T-helper 17 cell (primary cell): ENCODE measurements at places on chromosomes 12 and 14.

- H3K4me1 ChIP-seq: no peaks in the 10 kb centered on the region
- H3K27ac ChIP-seq: no peak overlapping the region
- H3K36me3 ChIP-seq: peaks cover 2% of the 10 kb centered on the region
- DNase-seq: peak; percentile 59
These were observed 1079.4 kb downstream of the TMEM121 start for GRCh38 chr14:106605548-106606448.

DNA sequence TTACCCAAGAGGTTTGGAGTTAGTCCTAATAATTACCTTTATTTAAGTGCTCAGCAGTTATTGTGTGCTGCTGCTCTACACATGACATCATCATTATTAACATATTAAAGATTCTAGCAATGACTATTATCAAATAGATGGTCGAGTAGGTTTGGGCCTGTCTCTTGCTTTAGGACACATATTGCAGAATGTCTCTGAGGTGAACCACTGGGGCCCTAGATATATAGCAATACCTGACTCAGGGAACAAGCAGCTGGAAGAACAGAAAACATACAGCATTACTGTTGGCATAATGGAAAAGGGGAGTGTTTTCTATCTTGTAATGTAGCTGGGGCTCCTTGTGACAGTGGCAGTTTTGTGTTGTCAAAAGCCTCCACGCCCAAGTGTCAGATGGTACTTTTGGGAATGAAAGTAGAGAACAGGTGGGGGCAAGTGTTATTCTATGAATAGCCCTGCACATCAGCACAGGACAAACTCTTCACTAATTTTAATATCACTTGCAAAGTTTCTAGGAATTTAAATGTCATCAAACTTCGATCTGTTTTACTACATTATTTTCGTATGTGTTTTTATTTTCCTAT is 54.6 kb downstream of the C12orf56 start:
- peaks cover 2% of the 10 kb centered on the region for H3K4me1 ChIP-seq
- no peaks in the 10 kb centered on the region for H3K36me3 ChIP-seq
- no peak overlapping the region for H3K27ac ChIP-seq
- no peak for DNase-seq
- peaks cover 6% of the 10 kb centered on the region for H3K27me3 ChIP-seq

- no peaks in the 10 kb centered on the region for H3K4me1 ChIP-seq
- H3K4me3 ChIP-seq: no peak overlapping the region
- no peak for DNase-seq
- H3K36me3 ChIP-seq: no peaks in the 10 kb centered on the region
These were observed 21.9 kb downstream of the CEP170B start for GRCh38 chr14:104886690-104887622.

DNA sequence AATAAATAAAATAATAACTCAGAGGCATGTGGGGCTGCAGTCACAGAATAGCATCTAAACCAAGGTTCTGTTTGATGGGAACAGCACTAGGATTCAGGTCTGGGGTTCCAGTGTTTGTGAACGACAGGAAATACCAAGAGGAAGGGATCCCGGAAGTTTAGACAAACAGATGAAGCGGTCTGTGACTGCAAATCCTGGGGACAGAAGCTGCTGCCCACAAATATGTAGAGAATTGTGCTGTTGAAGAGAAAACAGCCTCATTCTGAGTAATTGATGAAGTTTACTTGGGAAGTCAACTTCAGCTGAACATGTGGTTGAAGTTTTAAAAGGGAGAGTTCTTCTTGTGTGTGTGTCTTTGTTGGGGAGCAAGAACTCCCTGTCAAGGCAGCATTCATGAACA is 98.4 kb upstream of the TBX5 start:
- H3K27me3 ChIP-seq: peaks cover 50% of the 10 kb centered on the region
- no peak for DNase-seq
- peaks cover 2% of the 10 kb centered on the region for H3K4me1 ChIP-seq
- H3K27ac ChIP-seq: no peak overlapping the region
- no peak overlapping the region for H3K4me3 ChIP-seq

DNA sequence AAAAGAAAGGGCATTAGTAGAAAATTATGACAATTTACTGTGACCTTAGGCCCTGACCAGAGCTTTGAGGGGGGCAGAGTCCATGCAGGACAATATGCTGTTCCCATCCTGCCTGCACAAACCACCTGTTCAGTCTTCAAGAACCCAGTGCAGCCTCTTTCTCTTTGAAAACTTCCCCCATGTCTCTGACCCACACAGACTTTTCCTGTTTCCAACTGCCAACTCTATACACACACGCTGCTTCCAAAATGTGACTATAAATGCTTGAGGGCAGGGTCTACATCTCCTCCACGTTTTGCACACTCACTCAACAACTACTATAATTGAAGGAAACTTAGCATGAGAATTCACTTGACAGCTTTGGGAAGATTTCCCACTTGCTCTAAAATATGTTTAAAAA is 36.6 kb upstream of the SYCP3 start:
- H3K27me3 ChIP-seq: no peaks in the 10 kb centered on the region
- peak overlapping the region; percentile 9 for H3K27ac ChIP-seq
- no peak for DNase-seq
- no peak overlapping the region for H3K4me3 ChIP-seq
- H3K4me1 ChIP-seq: peaks cover 3% of the 10 kb centered on the region

DNA sequence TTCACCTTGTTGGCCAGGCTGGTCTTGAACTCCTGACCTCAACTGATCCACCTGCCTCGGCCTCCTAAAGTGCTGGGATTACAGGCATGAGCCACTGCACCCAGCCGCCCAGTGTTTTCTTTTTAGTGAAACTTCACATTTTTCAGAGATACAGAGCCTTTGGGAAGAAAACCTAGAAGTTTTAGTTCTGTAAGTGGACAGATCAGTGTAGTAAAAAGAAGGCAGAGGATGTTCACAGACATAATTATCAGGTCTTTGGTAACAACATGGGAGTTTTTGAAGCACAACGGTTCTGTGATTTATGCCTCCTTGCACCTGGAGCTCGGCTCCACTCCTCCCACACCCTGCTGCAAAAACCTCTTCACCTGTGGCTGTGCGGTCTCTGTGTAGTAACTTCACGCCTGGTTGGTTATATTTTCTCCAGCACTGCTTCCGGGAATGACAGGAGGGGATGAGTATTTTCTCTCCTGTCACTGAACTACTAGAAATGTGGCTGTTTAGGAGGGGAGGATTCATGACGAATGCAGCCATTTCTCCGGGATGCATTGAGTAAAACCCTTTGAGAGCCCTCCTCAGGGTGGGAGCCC is 67.0 kb downstream of the ARF6 start:
- peaks cover 6% of the 10 kb centered on the region for H3K4me1 ChIP-seq
- H3K27me3 ChIP-seq: no peaks in the 10 kb centered on the region
- H3K4me3 ChIP-seq: peak overlapping the region; percentile 56
- no peak for DNase-seq
- peak overlapping the region; percentile 45 for H3K27ac ChIP-seq

DNA sequence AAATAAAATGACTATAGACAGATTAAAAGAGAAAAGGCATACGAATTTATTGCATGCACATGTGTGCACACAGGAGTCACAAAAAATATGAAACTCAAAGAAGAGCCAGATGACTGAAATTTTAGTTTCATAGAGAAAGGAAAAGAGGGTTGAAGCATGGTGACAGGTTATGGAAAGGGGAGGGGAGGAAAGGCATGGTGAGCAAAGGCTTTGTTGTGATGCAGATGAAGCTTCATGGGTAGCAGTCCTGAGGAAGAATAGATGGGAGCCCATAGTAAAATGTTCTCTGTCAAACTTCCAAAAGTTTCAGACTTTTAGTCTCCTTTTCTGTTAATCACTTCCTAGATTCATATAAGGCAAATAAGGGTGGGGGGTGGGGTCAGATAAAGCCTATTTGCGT is 612.7 kb upstream of the ATP2B1 start:
- H3K36me3 ChIP-seq: no peaks in the 10 kb centered on the region
- DNase-seq: no peak
- H3K4me3 ChIP-seq: no peak overlapping the region
- H3K27me3 ChIP-seq: peaks cover 15% of the 10 kb centered on the region
- H3K27ac ChIP-seq: no peak overlapping the region

GRCh38 chr12:50677858-50678257 is 86.0 kb upstream of the ATF1 start:
- no peak overlapping the region for H3K4me3 ChIP-seq
- no peaks in the 10 kb centered on the region for H3K27me3 ChIP-seq
- H3K4me1 ChIP-seq: peaks cover 2% of the 10 kb centered on the region
- no peak overlapping the region for H3K27ac ChIP-seq
- H3K36me3 ChIP-seq: peaks cover 4% of the 10 kb centered on the region
- no peak for DNase-seq

GRCh38 chr14:24110523-24110922 is 4.1 kb upstream of the DCAF11 start:
- H3K4me3 ChIP-seq: no peak overlapping the region
- DNase-seq: no peak
- no peaks in the 10 kb centered on the region for H3K36me3 ChIP-seq
- no peaks in the 10 kb centered on the region for H3K27me3 ChIP-seq

DNA sequence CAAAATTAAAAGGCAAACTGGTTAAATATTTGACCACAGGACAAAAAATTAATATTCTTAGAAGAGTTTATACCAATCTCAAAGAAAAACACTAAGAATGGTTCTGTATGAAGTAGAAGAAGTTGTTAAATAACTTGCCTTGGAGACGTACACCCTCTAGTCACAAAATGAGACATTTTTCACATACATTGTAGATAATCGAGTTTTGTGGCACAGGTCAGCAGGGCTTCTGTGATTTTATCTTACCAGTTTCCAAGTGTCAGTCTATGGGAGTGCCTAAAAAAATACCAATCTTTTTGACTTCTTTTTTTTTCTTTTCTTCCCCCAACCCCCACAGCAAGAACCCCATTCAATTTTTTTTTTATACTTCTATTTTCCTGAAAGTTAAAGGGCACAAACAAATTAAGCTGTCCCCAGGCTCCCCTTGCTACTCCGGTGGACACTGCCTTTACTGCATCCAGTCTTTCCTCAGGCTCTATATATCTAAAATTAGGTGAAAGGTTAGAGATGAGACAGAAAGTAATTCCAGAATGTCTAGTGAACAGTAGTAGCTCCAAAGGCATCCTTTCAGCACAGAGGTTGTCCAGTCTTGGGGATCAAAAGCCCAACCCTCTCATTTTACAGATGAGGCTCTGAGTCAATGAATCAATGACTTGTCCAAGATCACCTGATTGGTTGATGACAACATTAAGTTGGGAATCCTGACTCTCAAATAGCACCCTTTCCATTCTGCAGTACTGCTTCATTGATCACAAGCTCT is 6.2 kb downstream of the LIMA1 start:
- H3K4me1 ChIP-seq: peaks cover 8% of the 10 kb centered on the region
- DNase-seq: no peak
- no peaks in the 10 kb centered on the region for H3K36me3 ChIP-seq
- no peaks in the 10 kb centered on the region for H3K27me3 ChIP-seq
- no peak overlapping the region for H3K4me3 ChIP-seq

- no peaks in the 10 kb centered on the region for H3K27me3 ChIP-seq
- no peak overlapping the region for H3K27ac ChIP-seq
- no peak overlapping the region for H3K4me3 ChIP-seq
- H3K4me1 ChIP-seq: peaks cover 33% of the 10 kb centered on the region
- H3K36me3 ChIP-seq: no peaks in the 10 kb centered on the region
These were observed 39.1 kb downstream of the FRS2 start for GRCh38 chr12:69509308-69509736.

DNA sequence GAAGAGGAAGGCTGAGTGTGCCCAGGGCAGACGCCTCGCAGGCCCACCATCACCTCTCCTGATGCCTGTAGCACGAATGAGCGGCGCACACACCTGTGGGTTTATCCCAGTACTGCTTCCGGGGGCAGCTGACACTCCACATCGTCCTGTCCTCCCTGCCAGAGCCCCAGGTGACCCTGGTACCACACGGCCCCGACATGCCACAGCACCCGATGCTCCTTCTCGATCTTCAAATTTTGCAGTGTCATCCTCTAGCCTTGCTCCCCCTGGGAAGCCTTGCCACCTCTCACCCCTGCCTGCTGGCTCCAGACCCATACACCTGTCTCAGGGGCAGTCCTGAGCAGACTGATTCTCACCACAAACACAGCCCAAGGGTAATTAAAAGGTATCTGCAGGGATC is 40.6 kb downstream of the ANO2 start:
- H3K4me3 ChIP-seq: no peak overlapping the region
- no peaks in the 10 kb centered on the region for H3K4me1 ChIP-seq
- H3K27ac ChIP-seq: no peak overlapping the region
- no peak for DNase-seq
- H3K36me3 ChIP-seq: no peaks in the 10 kb centered on the region

DNA sequence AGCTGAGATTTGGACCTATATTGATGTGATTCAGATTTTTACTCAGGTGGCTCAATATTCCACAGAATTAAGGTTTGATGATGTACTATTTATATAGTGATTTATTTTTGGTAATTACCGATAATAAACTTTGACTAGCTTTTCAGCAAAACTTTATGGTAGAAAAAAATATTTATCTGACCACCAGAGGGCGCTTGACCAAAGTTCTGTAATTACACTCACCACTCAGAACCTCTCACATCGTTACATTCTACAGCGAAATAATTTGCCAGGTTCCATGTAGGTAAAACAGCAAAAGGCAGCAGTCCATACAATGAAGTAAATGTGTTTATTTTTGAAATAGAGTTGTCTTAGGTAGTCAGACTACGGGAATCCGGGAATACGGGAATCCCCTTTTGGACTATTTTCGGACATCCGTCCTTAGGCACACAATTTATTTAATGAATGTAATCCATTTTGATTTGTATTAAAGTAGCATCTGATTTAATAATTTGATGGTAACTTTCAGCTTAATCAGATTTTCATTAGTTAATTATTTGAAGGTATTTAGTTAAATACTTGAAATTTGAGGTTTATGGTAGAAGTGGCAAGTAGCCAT is 143.0 kb upstream of the DDHD1 start:
- H3K27me3 ChIP-seq: no peaks in the 10 kb centered on the region
- H3K4me3 ChIP-seq: no peak overlapping the region
- H3K4me1 ChIP-seq: no peaks in the 10 kb centered on the region
- no peak for DNase-seq

- peaks cover 4% of the 10 kb centered on the region for H3K36me3 ChIP-seq
- H3K4me1 ChIP-seq: no peaks in the 10 kb centered on the region
- DNase-seq: no peak
These were observed 161.0 kb downstream of the CEP128 start for GRCh38 chr14:80780500-80780899.

DNA sequence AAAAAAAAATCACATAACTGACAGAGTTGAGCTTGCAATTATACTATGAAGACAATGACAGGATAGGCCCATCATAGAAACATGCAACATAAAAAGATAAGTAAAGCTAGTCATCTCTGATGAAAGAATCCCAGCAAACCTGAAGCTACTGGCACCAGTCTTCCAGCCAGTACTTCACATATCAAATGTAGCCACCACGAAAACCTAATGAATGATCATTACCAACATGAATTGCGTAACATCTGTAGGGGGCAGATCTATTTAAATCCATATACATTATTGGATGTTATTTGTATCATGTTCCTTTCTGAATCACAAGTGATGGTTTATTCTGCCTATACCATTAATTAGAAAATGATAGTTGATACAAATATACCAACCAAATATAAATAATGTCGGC is 73.9 kb downstream of the BCAT1 start:
- H3K27ac ChIP-seq: no peak overlapping the region
- peaks cover 3% of the 10 kb centered on the region for H3K4me1 ChIP-seq
- H3K27me3 ChIP-seq: peaks cover 5% of the 10 kb centered on the region
- no peak for DNase-seq
- no peaks in the 10 kb centered on the region for H3K36me3 ChIP-seq
